Neural crest cell (in vitro differentiated cells): ENCODE measurements at places on chromosomes 16 and 17.

DNA sequence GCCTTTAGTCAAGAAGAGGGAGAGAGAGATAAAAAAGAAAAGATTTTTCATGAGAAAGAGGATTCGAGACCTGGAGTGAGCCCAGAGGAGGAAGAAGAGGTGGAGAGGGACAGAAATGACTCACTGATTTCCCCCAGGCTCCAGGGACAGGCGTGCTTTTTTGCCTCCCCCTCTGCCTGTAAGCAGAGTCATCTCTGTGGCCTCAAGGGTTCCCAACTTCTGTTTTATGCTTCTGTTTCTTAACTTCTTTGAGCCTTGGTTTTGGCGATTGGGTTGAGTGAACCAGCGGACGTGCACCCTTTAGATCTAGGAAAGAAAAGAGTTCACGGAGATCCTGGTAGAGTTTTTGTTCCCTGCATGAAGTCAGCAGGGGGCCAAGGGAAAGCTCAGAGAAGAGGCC is 147.9 kb upstream of the NOL11 start:
- no peak overlapping the region for H3K4me3 ChIP-seq
- no peaks in the 10 kb centered on the region for H3K36me3 ChIP-seq
- peaks cover 21% of the 10 kb centered on the region for H3K4me1 ChIP-seq

- H3K27me3 ChIP-seq, result peaks cover 18% of the 10 kb centered on the region
- H3K27ac ChIP-seq, result no peak overlapping the region
- no peak for DNase-seq
- no peaks in the 10 kb centered on the region for H3K36me3 ChIP-seq
Observed at GRCh38 chr17:27247071-27247957, 46.6 kb upstream of the WSB1 start.

- peaks cover 27% of the 10 kb centered on the region for H3K4me1 ChIP-seq
- DNase-seq, result no peak
- no peaks in the 10 kb centered on the region for H3K27me3 ChIP-seq
Observed at GRCh38 chr17:27473748-27474609, 17.7 kb downstream of the KSR1 start.

DNA sequence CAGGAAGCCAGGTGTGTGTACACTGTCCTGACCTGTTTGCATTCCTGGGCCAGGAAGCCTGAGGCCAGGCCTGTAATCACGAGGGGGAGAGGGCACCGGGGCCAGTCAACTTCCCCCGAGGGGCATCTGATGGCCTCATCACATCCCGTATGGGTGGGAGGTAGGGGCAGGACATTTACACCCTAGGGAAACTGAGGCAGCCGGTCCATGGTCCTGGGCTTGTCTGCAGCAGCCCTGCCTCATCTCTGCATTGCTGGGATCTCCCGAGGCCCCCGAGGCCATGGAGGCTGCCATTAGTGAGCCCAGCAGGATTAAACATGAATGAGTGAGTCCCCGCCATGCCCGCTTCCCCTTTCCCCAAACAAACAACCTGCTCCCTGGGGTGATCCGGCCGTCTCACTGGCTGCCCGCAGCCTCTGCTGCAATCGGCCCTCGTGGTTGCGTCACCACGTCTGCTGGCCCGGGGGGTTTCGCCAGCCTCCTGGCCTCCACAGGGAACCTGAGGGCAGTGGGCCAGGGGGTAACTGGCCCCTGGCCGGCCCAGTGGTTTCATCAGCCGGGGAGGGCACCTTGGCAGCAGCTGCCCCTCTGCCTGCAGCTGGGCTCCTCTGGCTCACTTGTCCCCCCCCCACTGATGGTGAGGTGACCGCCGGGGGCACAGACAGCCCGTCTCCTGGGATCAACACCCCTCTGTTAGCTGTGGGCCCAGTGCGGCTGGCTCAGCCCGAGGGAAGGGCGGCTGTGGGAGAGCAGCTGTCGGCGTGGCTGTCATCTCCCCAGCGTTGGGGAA is 88.3 kb upstream of the GSE1 start:
- peaks cover 29% of the 10 kb centered on the region for H3K4me1 ChIP-seq
- H3K27me3 ChIP-seq, result peaks cover 20% of the 10 kb centered on the region
- no peak for DNase-seq
- H3K27ac ChIP-seq, result no peak overlapping the region

DNA sequence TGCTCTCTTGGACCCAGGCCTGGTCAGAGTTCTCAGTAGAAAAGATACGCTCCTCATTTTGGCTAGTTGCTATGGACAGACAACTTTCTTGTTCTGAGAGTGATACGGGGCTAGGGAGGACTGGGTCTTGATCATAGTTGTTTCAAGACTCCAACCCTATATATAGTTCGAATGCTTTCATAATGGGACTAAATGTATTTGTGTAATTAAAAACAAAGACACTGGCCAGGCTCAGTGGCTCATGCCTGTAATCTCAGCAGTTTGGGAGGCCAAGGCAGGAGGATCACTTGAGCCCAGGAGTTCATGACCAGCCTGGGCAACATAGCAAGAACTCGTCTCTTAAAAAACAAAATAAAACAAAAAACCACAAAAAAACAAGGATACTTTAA is 17.7 kb downstream of the SLC7A6 start:
- H3K4me3 ChIP-seq, result no peak overlapping the region
- no peaks in the 10 kb centered on the region for H3K27me3 ChIP-seq

DNA sequence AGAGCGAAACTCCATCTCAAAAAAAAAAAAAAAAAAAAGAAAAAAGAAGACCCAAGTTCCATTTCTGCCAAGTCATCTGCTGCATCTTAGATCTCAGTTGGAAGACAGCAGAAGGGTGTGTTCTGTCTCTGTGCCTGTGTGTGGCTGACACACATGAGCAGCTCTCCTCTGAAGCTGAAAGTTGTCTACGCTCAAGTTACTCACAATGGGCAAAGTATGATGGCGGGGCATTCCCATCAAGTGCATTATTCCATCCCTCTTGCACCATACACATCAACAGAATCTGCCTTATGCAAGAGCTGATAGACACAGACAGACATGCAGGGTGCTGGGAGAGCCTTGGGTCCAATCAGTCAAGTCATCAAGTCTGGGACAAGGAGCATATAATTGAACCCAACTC is 402.2 kb downstream of the XYLT1 start:
- no peaks in the 10 kb centered on the region for H3K36me3 ChIP-seq
- peaks cover 9% of the 10 kb centered on the region for H3K27me3 ChIP-seq
- peaks cover 28% of the 10 kb centered on the region for H3K4me1 ChIP-seq
- H3K27ac ChIP-seq, result peak overlapping the region; percentile 57
- DNase-seq, result no peak

DNA sequence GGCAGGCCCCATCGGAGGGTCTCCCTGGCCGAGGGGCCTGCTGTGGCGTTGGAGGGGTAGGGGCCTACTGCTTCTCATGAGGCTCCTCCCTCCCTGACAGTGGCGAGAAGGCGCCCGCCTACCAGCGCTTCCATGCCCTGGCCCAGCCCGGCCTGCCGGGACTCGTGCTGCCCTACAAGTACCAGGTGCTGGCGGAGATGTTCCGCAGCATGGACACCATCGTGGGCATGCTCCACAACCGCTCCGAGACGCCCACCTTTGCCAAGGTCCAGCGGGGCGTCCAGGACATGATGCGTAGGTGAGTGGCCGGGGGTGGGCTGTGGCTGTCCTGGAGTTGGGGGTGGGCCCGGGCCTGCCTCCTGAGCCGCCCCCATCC is 1.7 kb downstream of the CDT1 start:
- peaks cover 12% of the 10 kb centered on the region for H3K27me3 ChIP-seq
- H3K27ac ChIP-seq, result no peak overlapping the region
- H3K4me3 ChIP-seq, result peak overlapping the region; percentile 71
- no peaks in the 10 kb centered on the region for H3K36me3 ChIP-seq

GRCh38 chr17:41522301-41523224 is 3.9 kb upstream of the KRT15 start:
- no peak for DNase-seq
- H3K4me1 ChIP-seq, result peaks cover 5% of the 10 kb centered on the region
- H3K4me3 ChIP-seq, result no peak overlapping the region
- H3K27me3 ChIP-seq, result peaks cover 39% of the 10 kb centered on the region
- H3K27ac ChIP-seq, result no peak overlapping the region
- no peaks in the 10 kb centered on the region for H3K36me3 ChIP-seq

GRCh38 chr16:49494474-49494873 is 120.9 kb downstream of the C16orf78 start:
- H3K36me3 ChIP-seq, result peaks cover 3% of the 10 kb centered on the region
- no peak for DNase-seq
- H3K27me3 ChIP-seq, result no peaks in the 10 kb centered on the region
- peaks cover 16% of the 10 kb centered on the region for H3K4me1 ChIP-seq
- no peak overlapping the region for H3K27ac ChIP-seq

GRCh38 chr16:1933097-1933661 is 9.8 kb downstream of the MSRB1 start:
- H3K4me3 ChIP-seq, result peak overlapping the region; percentile 41
- no peak overlapping the region for H3K27ac ChIP-seq
- no peak for DNase-seq
- no peaks in the 10 kb centered on the region for H3K36me3 ChIP-seq

DNA sequence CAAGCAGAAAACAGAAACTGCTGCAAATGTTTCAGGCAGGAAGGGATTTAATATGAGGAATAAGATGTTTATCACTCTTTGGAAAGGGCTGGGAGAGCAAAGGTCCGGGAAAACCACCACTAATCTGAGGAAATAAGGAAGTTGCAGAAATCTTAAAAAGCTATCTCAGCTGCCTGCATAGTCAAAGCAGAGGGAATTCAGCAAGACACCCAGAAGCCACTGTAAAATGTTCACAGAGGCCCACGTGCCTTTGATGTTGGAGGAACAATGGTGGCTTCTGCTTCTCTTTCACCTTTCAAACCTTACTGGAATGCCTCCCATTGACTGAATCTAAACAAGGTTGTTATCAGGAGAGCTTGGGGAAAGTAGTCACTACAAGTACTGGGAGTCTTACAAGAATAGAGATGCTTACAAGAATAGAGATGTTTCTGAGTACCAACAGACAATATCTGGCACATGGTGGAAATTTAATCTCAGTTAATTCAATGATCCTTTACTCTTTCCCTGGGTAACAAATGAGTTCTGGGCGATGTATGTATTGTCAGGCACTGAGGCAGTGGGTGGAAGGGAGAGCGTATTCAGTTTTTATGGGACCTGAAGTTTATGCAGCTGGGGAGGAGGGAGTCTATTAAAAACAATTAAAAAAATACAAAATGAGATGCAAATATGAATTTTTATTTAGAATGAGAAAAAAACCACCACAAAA is 56.1 kb upstream of the MED13 start:
- no peak for DNase-seq
- H3K36me3 ChIP-seq, result no peaks in the 10 kb centered on the region
- peaks cover 15% of the 10 kb centered on the region for H3K27me3 ChIP-seq
- no peak overlapping the region for H3K27ac ChIP-seq
- peaks cover 8% of the 10 kb centered on the region for H3K4me1 ChIP-seq
- H3K4me3 ChIP-seq, result no peak overlapping the region

- no peak overlapping the region for H3K4me3 ChIP-seq
- peaks cover 43% of the 10 kb centered on the region for H3K4me1 ChIP-seq
- DNase-seq, result no peak
- peak overlapping the region; percentile 10 for H3K27ac ChIP-seq
- peaks cover 3% of the 10 kb centered on the region for H3K36me3 ChIP-seq
Observed at GRCh38 chr16:56849690-56850680, 15.0 kb upstream of the SLC12A3 start.

DNA sequence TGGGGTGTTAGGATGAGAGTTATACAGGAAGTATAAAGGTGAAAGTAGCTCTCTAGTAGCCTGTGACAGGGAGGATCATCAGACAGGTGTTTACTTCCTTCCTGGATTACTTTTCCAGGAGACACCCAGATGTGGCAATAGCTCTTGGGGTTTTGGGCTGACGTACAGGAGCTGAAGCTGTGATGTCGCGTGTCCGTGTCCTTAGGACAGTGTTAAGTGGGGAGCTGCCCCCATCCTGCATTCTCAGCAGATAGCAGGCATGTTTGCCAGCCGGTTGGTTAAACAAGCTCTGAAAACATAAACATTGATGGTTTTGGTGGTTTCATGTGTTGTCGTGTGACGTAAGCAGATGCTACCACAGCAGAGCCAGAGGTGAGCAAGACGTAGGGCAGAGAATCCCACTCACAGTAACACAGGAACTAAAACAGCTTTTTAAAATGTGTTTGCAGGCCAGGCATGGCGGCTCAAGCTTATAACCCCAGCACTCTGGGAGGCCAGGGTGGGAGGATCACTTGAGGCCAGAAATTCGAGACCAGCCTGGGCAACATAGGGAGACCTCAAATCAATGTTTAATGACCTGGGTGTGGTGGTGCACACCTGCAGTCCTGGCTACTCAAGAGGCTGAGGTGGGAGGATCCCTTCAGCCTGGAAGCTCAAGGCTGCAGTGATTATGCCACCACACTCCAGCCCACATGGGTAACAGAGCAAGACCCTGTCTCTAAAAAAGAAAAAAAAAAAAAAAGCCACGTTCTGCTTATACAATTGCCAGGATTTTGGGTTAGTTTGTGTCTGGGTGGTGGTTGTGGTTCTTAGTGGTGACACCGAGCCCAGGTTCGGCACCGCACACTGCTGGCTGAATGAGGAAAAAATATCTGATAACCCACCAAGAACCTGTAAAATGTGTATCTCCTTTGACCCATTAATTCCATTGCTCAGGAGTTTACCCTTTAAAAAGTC is 18.2 kb upstream of the IL17C start:
- H3K36me3 ChIP-seq, result no peaks in the 10 kb centered on the region
- H3K4me1 ChIP-seq, result peaks cover 9% of the 10 kb centered on the region
- no peak overlapping the region for H3K4me3 ChIP-seq
- no peak for DNase-seq

GRCh38 chr17:40363111-40363827 is 1.3 kb downstream of the GJD3 start:
- H3K27me3 ChIP-seq, result peaks cover 50% of the 10 kb centered on the region
- peaks cover 9% of the 10 kb centered on the region for H3K4me1 ChIP-seq
- no peak for DNase-seq
- H3K27ac ChIP-seq, result no peak overlapping the region

DNA sequence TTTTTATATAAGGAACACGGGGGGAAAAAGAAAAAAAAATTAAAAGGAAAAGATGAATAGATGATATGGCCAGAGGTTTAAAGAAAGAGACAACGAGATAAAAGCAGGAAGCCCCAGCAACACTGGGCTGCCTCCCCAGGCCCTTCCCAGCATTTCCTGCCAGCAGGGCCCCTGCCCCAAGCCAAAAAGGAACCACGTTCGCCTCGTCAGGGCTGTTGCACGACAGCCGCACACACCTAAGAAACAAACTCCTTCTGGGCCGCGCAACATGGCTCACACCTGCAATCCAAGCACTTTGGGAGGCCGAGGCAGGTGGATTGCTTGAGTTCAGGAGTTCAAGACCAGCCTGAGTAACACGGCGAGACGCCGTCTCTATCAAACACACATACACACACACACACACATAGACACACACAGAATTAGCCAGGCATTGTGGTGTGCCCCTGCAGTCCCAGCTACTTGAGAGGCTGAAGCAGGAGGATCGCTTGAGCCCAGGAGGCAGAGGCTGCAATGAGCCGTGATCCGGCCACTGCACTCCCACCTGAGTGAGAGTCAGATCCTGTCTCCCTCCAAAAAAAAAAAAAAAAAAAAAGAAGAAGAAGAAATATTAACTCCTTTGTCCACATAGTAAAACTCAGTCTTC is 83.0 kb downstream of the ANKRD11 start:
- H3K27me3 ChIP-seq, result no peaks in the 10 kb centered on the region
- H3K36me3 ChIP-seq, result no peaks in the 10 kb centered on the region
- H3K27ac ChIP-seq, result peak overlapping the region; percentile 53
- H3K4me3 ChIP-seq, result peak overlapping the region; percentile 28

- no peaks in the 10 kb centered on the region for H3K27me3 ChIP-seq
- H3K4me3 ChIP-seq, result peak within 1 kb of the TSS; percentile 97
- H3K36me3 ChIP-seq, result no peaks in the 10 kb centered on the region
Observed at GRCh38 chr16:66935314-66936011, at the start of gene CES2. TSS of gene CES2 (plus strand) at chr16:66935516. CDS start at chr16:66935636, 120 bp downstream.

GRCh38 chr17:36807496-36808179 is 129.6 kb upstream of the LHX1 start:
- peaks cover 94% of the 10 kb centered on the region for H3K27me3 ChIP-seq
- no peak overlapping the region for H3K27ac ChIP-seq
- peaks cover 9% of the 10 kb centered on the region for H3K4me1 ChIP-seq
- no peak for DNase-seq
- no peak overlapping the region for H3K4me3 ChIP-seq
